ENCODE measurements at places on chromosomes 11 and 22.

DNA sequence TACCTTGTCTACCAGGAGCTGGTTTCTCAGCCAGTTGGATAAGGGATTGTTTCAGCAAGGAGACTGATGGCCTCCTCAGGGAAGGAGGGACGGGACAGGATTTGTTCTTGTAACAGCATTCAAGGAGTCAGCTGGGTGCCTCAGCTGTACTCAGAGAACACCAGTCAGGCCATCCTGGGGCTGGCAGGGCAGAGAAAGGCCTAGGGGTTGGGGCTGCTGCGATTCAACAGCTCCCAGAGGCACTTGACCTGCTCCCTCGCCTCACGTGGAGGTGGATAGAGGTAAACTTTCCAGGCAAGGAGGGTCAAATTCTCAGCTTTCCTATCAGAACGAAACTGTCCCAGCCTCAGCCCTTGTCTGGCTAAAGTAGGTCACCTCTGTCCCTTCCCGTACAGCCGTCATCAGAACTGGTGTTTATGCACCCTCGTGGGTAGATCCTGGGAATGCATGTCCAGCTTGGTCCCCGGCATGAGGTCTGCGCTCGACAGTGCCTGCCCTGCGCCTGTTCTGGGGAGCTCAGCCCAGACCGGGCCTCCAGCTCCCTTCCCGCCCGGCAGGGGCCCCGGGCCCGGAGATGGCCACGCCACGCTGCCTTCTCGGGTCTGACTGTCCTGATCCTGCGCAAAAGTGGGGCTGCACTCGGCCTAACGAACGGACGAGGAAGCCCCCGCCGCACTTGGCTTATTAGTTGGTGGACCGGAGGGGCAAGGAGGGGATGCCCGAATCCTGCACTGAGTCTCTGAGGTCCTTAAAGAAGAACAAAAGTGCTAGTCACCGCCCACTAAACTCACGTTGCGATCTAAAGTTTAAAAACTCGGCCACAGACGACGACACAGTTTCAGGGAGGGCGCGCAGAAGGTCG is 762 bp upstream of the CCDC134 start:
- DNase-seq = peak; percentile 16

DNA sequence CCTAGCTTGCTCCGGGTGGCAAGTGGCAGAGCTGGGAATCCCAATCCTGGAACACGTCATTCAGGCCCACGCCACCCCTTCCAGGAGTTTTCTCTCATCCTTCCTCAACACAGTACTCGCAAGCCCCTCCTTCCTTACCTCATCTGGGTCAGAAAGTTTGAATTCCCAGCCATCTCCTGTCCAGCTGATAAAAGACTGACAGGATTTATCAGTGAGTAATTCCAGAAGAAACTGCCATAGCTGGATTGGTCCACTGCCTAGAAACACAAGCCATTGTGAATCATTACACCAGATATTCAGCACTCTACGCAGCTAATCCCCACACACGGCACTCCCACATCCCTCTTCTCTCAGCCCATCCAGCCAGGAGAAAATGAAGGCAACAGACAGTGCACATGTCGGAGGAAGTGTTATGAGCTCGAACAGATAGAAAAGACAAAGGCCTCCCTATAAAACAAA is 124.0 kb downstream of the ETS1 start:
- no peak for DNase-seq

DNA sequence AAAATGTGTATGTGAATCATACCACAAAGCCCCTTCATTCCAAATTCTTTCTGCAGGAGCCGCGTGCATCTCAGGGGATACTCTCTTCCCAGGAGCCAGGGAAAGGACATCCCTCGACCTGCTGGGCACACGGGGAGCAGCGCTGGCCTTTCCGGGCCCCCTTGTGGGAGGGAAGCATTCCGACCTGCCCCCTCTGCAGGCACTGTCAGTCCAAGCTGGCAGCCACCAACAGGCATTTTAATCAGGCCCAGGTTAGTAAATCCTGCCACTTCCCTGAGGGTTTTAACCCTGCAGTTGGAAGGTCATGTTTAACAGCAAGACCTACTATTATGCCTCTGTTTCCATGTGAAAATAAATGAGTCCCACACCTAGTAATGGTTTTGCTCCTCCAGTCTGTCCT is 391.5 kb downstream of the SHANK2 start:
- DNase-seq = no peak

DNA sequence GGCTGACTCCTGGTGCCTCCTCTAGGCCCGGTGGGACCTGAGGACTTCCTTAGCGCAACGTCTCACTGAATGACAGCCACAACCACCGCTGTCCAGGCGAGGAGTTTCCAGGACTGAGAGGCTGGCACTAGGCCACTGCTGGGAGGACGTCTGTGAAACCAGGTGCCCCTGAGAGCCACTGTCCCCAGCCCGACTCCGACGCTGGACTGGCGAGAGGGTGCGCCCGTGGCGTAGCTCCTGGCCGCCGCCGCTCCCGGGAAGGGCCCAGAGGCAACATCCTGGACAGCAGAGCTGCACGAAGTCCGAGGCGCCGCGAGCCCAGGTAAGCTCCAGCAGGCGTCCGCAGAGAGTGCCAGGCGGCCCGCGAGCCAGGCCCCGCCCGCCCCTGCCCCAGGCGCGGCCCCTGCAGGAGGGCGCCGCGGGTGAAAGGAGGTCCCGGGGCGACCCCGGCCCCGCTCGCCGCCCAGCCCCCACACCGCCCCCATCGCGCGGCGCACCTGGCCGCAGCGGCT is 525 bp downstream of the DGCR2 start:
- DNase-seq = peak; percentile 50

DNA sequence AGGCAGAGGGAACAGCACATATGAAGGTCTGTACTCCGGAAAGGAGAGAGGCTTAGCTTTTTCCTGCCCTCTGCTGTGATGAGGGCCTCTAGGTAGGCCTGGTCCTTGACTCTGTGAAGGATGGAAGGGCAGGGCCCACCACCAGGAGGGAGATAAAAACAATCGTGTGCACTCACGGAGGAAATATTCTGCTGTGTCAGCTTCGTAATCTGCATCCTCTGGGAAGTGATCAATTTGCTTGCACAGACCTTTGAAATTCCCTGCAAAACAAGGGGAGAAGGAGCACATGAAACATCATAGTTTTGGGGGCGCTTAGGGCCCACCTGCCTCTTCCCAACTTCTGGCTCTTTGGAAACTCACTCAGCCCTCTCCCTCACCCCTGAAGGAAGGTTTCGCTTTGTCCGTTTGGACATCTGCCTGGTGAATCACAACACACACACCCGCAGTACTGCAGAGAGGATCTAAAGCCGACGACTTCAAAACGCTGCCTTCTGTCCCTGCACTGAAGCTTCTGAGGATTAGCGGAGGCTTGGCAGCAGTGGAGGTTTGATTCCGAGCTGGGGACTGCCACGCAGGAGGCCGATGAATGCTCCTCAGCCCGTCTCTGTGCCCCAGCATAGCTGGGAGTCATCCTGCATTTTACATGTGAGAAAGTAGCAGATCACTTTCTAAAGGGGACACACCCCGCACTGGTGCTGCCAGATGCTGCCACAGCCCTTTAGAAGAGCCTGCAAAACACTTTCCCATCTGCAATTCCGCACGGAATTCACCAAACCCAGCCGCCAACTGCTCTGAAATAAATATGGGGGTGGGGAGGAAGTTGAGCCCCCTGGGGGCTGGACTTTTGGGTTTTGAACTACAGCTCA is 58.6 kb upstream of the EIF3D start:
- no peak for DNase-seq

DNA sequence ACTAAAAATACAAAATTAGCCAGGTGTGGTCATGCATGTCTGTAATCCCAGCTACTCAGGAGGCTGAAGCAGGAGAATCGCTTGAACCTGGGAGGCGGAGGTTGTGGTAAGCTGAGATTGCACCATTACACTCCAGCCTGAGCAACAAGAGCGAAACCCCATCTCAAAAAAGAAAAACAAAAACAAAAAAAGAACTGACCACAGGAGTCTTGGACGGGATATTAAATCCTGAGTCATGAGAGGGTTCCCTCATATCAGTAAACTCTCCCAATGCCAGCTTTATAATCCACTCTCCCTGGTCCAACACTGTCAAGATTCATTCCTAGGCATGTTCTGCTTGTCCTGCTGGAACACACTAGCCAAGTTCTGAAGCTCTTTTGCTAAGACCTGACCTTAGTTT is 61.5 kb upstream of the EP300 start:
- no peak for DNase-seq

DNA sequence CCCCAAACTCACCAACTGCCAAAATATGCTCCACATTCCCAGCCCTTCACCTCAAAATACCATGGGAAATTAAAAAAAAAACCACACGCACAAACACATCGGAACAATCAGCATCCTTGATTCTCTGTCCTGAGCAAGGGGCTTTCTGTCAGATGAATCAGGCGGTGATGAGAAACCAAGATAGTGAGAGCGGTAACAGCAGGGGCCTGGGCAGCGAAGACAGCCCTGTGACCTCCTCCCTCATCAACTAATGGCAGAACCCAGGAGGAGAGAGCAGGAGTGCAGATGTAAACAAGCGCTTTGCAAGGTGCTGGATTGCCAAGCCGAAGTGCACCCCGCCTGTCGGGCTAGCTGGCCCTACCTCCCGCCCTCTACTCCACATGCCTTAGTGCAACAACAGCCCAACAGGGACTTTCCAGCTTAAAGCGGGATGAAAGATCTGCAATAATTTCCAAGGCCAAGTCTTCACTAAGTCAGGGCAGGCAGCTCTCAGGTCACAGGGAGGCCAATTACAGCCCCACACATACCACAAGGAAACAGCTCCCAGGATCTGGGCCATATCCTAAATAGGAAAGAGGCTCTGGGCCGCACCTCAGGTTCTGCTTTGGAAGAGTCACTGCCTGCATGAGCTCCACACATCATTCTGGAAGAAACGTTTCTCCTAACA is 72.2 kb upstream of the BID start:
- DNase-seq = no peak

GRCh38 chr22:30582788-30583545 is 8.5 kb upstream of the GAL3ST1 start:
- no peak for DNase-seq

DNA sequence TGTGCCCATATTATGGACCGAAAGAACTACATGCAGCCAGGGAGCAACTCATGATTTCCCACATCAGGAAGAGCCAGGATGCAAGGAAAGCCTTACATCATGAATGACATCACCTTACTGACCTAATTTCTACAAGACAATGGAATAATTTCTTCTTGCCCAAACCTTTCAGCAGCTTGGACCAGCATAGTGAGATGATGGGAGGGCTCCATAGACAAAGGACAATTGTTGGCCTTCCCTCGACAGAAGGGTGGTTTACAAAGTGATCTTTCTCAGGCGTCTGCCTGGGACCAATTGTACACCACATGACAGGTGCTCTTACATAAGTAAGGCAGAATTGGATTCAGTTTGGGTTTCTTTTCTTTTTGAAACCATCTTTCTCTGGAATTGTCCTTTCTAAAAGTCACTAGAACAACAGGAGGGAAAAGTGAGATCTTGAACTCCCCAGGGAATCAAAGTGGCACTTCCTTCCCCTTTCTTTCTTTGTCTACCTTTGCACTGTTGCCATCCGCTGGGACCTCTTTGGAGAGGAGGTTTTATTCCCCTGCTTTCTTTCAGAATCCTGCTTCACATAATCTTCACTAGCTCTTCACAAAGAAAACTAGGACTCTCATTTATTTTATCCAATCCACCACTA is 51.7 kb upstream of the PAK1 start:
- no peak for DNase-seq

DNA sequence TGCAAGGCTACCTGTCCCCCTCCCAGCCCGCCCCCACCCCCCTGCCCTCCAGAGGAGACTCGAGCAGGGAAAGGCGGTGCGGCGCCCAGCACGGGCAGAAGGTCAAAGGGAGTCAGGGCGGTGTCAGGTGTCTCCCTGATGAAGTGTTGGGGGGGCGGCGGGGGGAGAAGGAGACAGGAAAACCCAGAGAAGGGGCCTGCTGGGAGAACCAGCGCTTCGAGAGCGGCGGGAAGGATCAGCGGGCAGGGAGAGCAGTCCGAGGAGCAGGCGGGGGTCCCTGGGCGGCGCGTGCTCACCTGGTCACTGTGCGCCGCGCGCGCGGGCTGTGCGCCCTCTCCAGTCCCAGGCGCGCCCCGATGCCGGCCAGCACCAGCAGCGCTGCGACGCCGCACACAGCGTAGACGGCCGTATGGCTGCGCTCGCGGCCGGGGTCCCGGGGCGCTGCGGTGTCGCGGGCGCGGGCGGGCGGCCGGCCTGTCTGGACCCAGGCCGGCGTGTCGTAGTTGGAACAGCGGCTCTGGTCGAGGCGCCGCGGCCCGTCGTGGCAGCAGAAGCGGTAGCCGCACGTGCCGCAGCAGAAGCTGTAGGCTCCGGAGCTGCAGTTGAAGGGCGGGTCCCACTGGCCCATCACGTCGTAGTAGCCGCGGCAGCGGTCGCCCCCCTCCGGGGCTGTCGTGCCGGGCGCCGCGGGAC is 886 bp downstream of the SHISA8 start:
- DNase-seq = no peak

All from T-helper 1 cell (primary cell).